Coronary artery (tissue), 2 donors: ENCODE measurements at places on chromosomes 11 and 22.

GRCh38 chr11:13771151-13771550 lies 102.7 kb downstream of the FAR1 start:
- no peak for DNase-seq

DNA sequence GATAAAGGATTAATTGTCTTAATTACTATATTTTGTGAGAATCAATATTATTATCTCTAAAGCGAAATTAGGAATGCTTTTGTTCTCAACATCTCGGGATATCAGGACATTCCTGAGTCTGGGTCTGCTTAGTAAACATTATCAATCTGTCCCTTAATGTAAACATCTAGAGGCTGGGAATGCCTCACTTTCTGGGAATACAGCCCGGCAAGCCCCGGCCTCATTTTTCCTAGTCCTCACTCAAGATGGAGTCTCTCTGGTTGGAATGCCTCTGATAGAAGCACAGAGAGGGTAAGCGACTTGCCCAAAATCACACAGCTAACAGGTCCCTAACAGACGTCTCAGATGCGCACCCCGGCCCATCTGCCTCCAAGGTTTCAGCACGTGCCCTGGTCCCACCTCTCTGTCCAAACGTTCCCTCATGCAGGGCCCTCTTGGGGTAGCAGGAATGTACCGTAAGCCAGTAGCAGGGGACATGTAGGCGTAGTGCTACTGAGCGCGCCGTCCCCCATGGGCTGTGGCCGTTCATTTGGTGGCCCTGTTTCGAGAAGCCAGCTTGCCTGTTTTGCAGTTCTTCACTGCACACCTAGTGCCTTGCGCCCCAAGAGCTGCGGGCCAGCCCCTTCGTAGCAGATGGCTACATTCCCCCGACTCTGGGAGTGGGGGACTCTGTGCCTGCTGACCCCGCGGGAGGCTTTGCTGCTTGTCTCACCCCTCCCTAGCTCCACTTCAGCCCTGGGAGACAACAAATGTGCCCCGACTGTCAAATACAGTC lies 62.2 kb upstream of the FADD start:
- no peak for DNase-seq

- no peak for DNase-seq
Measured at GRCh38 chr11:57152134-57152533, 29.6 kb upstream of the LRRC55 start.

DNA sequence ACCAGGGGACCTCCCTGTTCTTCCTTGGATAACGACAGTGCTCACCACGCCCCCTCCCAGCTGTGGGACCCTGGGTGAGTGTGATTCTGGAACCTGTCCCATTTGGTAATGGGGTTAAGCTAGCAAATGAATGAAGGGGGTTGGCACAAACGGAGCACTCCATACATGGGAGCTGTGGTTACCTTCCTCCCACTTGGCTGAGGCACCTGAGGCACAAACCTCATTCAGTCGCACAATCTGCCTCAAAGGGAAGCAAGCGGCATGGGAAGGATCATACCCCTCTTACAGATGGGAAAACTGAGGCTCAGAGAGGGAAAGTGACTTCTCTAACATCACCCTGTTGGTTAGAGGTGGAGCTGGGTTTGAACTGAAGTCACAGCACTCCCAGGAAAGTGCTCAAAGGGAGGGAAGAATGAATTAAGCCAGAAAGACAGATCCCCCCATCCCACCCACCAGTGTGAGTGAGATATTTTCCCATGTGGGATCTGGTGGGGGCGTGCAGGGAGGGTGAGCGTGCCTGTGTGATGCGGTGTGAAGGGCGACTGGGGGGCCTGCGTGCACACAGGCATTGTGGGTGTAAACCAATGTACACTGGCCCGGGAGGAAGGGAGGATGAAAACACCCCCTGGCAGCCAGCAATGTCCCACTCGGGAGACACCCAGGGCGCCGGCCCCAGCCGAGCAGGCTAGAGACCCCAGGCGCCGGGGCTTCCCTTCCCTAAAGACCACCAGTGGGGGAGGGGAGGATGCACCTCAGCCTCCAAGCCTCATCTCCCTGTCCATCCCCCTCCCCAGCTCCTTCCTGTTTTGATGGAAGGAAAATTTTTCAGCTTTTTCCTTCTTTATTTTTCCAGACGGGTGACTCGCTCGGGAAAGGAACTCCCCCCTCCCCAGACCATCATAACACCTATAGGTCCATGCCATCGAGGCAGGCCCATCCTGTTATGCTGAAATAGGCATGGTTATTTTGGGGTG lies 8.0 kb upstream of the PDGFB start:
- no peak for DNase-seq

DNA sequence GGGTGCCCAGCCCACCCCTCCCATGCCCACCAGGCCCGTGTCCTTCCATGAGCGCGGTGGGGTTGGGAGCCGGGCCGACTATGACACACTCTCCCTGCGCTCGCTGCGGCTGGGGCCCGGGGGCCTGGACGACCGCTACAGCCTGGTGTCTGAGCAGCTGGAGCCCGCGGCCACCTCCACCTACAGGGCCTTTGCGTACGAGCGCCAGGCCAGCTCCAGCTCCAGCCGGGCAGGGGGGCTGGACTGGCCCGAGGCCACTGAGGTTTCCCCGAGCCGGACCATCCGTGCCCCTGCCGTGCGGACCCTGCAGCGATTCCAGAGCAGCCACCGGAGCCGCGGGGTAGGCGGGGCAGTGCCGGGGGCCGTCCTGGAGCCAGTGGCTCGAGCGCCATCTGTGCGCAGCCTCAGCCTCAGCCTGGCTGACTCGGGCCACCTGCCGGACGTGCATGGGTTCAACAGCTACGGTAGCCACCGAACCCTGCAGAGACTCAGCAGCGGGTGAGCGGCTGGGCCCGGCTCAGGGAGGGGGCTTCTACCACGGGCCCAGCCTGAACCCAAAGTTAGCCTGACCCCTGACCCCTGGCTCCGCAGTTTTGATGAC lies 3.0 kb downstream of the PKP3 start:
- no peak for DNase-seq

DNA sequence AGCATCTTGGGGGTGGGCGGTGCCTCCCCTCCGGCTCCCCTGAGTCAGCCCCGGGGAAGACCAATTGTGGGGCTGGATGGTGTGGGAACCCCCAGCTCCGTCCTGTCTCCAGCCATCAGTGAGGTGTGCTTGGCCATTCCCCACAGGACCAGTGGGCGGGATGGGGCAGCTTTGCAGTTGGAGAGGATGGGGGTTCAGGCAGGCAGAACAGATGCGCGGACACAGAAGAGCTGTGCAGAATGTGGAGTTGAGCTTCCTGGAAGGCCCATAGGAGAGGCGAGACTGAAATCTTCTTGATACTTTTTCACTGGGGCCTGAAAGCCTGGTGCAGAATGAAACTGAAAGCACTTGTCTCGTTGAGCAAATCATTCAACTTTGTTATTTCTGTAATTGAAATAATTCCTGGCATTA lies 23.8 kb downstream of the PARVB start:
- DNase-seq: no peak
